ENCODE measurements at places on chromosomes 5 and 9.

GRCh38 chr9:94870465-94870792 is 143.9 kb downstream of the AOPEP start:
- DNase-seq, result no peak

GRCh38 chr5:135458921-135459331 is 6.8 kb upstream of the TIFAB start:
- no peak for DNase-seq

GRCh38 chr9:136572003-136572827 is 26.4 kb upstream of the NOTCH1 start:
- no peak for DNase-seq

- no peak for DNase-seq
These were observed 26.5 kb upstream of the CDKN2B start for GRCh38 chr9:22035591-22036011.
